Testis (tissue), 5 donors: ENCODE measurements at places on chromosomes 7 and 10.

- H3K27me3 ChIP-seq: no peaks in the 10 kb centered on the region
- no peak overlapping the region for H3K4me3 ChIP-seq
- DNase-seq: no peak
- no peaks in the 10 kb centered on the region for H3K36me3 ChIP-seq
- no peak overlapping the region for H3K27ac ChIP-seq
Observed at GRCh38 chr7:1654111-1654510, 16.0 kb upstream of the ELFN1 start.

- no peak overlapping the region for H3K27ac ChIP-seq
- H3K4me3 ChIP-seq: no peak overlapping the region
- H3K36me3 ChIP-seq: no peaks in the 10 kb centered on the region
- H3K4me1 ChIP-seq: no peaks in the 10 kb centered on the region
- H3K27me3 ChIP-seq: no peaks in the 10 kb centered on the region
- peak; percentile 83 for DNase-seq
Observed at GRCh38 chr7:121994625-121995410, 121.9 kb downstream of the PTPRZ1 start.

DNA sequence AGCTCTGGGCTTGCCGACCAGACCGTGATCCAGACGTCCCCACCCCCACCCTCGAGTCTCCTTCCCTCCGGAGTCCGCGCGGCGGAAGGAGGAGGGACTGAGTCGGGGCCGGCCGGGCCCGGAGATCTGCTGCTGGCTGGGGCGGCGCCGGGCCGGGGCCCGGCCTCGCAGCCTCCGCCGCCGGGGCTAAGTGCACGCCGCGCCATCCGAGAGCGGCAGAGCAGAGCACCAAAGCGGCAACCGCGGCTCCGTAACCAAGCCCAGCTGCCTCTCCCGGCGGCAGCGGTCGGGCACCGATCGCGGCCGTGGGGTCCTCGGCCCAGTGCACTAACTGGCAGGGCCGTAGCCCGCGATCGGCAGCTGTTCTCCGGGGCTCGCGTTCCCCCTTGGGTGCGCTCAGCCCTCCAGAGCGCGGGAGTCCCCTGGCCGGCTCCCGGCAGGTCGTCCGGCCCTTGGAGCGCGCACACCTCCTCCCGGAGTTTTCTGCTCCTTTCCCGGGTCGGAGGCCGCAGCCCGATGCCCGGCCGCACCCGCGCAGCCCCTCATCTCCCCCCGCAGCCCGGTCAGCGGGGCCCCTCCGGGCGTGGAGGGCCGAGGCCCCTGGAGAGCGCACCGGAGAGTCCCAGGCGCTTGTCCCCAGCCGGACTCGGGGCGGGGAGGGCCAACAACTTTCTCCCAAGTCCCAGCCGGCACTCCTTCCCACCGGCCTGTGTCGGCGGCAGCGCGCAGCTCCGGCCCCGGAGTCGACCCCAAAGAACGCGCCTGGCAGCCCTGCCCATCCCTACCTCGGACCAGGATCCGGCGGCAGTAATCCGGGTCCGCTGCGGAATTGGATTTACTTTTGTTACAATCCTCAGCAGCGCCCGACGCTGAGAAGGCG is 799 bp downstream of the VAX1 start:
- no peaks in the 10 kb centered on the region for H3K27me3 ChIP-seq
- no peaks in the 10 kb centered on the region for H3K4me1 ChIP-seq
- H3K27ac ChIP-seq: no peak overlapping the region
- no peak for DNase-seq
- H3K36me3 ChIP-seq: no peaks in the 10 kb centered on the region
- H3K4me3 ChIP-seq: peak overlapping the region; percentile 34

GRCh38 chr7:80997841-80998240 is 79.0 kb upstream of the SEMA3C start:
- no peaks in the 10 kb centered on the region for H3K27me3 ChIP-seq
- no peaks in the 10 kb centered on the region for H3K36me3 ChIP-seq
- H3K27ac ChIP-seq: no peak overlapping the region
- no peak overlapping the region for H3K4me3 ChIP-seq

- no peak overlapping the region for H3K4me3 ChIP-seq
- H3K27me3 ChIP-seq: no peaks in the 10 kb centered on the region
- H3K27ac ChIP-seq: no peak overlapping the region
- DNase-seq: no peak
Observed at GRCh38 chr7:29401769-29402168, 161.9 kb upstream of the PRR15 start.

DNA sequence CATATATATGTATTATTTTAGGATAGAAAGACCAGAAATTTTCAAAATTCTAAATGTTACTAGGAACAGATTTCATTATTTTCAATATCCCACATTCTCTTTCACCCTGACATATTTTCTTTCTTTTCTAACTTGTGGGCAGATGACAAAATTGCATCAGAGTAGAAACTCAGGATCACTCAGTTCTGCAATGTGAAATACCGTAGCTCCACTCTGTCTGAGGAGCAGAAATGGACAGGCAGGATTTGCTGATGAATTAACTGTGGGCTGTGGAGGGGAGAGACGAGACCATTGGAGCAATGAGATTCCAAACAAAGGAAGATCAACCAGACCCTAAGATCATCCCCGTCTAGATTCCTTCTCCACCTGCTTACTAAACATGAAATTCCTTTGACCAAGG is 37.0 kb upstream of the SVOPL start:
- no peaks in the 10 kb centered on the region for H3K36me3 ChIP-seq
- H3K4me3 ChIP-seq: no peak overlapping the region
- no peak overlapping the region for H3K27ac ChIP-seq
- H3K4me1 ChIP-seq: no peaks in the 10 kb centered on the region
- H3K27me3 ChIP-seq: no peaks in the 10 kb centered on the region
- no peak for DNase-seq

DNA sequence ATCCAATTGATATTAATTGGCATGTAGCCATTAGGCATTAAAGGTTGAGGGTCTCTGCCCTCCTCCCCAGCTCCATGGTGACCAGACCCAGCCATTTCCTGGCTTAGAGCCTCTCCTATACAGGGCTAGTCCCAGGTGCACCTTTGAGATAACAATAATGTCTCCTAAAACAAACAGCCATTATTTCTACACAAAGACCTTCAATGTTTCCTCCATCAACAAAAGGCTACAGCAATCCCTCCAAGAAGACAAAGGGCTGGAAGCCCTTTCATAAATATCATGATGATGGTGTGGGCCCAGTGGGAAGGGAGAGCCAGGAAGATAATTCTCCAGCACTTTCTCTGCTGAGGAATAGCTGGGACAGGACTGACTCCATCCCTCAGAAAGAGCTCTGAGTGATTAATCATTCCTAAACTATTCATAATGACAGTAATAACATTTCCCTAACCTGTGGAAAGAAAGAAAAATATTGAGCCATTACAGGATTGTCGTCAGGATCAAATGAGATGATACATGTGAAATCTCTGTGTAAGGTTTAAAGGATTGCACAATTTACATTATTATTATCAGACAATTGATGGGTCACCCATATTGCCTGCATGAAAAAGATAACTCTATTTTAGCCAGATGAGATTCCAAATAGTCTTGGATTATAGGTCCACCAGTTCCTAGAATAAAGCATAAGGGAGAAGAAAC is 10.2 kb downstream of the PKD2L1 start:
- H3K36me3 ChIP-seq: no peaks in the 10 kb centered on the region
- no peaks in the 10 kb centered on the region for H3K27me3 ChIP-seq
- no peak overlapping the region for H3K4me3 ChIP-seq
- DNase-seq: no peak

- H3K4me3 ChIP-seq: no peak overlapping the region
- H3K36me3 ChIP-seq: no peaks in the 10 kb centered on the region
- DNase-seq: no peak
- H3K27me3 ChIP-seq: no peaks in the 10 kb centered on the region
Observed at GRCh38 chr7:106568680-106569499, 92.1 kb downstream of the CCDC71L start.

- H3K36me3 ChIP-seq: no peaks in the 10 kb centered on the region
- DNase-seq: no peak
- no peak overlapping the region for H3K4me3 ChIP-seq
- H3K4me1 ChIP-seq: no peaks in the 10 kb centered on the region
Observed at GRCh38 chr10:33950206-33950605, 615.7 kb upstream of the NRP1 start.

DNA sequence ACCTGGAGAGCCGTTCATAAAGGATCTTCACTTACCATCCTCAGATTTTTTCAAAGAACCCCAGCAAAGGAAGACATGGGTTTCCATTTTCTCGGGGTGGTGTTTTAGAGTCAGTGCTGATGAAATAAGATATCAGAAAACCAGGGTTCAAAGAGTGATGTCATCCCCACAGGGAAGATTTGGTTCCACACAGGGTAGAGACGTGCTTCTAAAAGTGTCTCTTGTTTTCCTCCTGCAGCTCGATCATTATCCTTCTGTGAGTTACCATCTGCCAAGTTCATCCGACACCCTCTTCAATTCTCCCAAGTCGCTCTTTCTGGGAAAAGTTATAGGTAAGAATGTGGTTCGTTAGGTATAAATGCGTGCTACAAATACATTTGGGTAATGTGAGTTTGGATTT is 323.8 kb upstream of the C7orf33 start:
- peaks cover 7% of the 10 kb centered on the region for H3K4me1 ChIP-seq
- DNase-seq: no peak
- no peaks in the 10 kb centered on the region for H3K36me3 ChIP-seq
- no peak overlapping the region for H3K4me3 ChIP-seq

DNA sequence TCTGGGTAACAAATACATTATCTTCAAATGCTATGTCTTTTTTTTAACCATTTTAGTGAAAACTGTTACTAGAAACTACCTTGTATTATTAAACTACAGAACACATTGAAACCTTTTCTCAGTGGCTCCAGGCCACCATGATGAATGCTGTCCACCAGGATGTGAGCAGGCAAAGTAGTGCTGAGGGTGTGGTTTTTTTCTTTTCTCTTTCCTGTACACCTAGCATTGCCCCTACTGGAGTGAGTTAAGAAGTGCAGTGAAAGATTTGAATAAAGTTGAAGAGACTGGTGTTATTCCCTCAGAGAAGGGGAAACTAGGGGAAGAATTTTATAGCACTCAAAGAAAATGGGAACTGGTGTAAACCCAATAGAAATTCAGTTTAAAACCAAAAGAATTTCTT is 120.0 kb upstream of the SAMD8 start:
- no peak overlapping the region for H3K27ac ChIP-seq
- no peaks in the 10 kb centered on the region for H3K36me3 ChIP-seq
- H3K27me3 ChIP-seq: no peaks in the 10 kb centered on the region
- H3K4me1 ChIP-seq: peaks cover 24% of the 10 kb centered on the region
- no peak overlapping the region for H3K4me3 ChIP-seq

DNA sequence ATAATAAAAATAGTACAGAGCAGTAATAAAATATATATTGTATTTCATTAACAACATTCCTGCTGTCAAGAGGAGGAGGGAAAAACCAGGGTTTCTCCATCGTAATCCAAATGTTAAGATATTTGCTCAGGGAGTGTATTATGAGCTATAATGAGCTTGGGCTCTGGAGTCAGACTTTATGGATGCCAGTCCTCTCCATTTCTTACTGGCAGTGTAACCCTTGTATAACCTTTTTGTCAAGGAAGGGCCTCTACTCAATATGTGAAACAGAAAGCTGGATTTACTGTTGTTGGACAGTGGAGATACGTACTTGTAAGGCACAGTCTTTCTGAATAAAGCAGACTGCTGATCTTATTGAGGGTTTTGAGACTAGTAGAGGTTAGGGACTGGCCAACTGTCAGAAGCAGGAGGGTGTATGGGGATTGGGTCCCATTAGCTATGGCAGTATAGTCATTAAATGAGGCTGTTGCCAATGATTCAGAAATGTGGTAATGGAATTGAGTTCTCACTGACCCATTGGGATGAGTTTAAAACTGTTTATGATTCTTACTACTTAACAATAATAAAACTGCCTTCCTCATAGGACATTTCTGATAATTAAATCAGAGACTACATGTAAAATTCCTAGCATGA is 56.5 kb downstream of the ZNF277 start:
- no peaks in the 10 kb centered on the region for H3K36me3 ChIP-seq
- no peaks in the 10 kb centered on the region for H3K4me1 ChIP-seq
- H3K27me3 ChIP-seq: no peaks in the 10 kb centered on the region
- no peak for DNase-seq

DNA sequence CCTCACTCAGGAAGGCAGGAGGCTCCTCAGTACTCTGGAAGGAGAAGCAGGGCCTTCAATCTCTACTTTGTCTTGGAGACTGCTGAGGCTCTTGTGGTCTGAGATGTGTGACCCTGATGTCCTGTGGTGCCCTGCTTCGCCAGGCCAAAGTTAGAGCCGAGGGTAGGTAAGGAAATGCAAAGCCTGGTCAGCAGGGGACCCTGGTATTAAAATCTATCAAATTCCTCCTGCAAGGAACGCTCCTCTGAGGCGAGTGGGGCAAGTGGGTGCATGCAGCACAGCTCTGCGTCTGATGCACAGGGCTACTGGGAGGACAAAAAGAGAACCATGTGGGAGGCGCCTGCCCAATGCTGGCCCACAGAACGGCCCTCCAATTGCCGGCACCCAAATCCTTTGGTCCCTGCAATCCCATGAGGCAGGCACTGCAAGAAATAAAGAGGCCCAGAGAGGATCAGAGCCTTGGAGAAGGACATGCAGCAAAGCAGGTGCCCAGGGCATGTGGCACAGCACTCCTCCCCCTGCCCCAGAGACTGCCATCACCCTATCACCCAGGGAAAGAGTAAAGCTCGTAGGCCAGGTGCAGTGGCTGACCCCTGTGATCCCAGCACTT is 23.1 kb upstream of the ZMIZ1 start:
- no peak for DNase-seq
- no peaks in the 10 kb centered on the region for H3K27me3 ChIP-seq
- no peaks in the 10 kb centered on the region for H3K36me3 ChIP-seq
- no peak overlapping the region for H3K27ac ChIP-seq
- H3K4me3 ChIP-seq: no peak overlapping the region

DNA sequence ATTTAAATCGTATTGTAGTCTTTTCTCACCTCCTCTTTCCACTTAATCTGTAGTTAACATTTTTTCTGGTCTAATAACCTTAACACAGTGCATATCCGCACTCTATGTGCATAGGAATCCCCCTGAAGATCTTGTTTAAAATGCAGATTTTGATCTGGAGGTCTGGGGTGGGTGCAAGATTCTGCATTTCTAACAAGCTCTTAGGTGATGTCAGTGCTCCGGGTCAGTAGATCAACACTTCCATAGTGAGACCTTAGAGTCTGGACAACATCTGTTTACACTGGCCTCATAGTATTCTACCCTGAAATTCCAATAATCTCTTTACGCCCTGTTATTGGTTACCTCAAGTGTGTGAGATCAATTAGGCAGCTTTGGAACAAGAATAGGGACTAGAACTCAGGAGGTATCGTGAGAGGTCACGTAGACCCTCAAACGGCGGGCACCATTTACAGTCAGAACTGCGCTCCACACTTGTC is 434 bp upstream of the PLEKHA8 start:
- peak overlapping the region; percentile 86 for H3K27ac ChIP-seq
- peaks cover 22% of the 10 kb centered on the region for H3K4me1 ChIP-seq
- peak overlapping the region; percentile 92 for H3K4me3 ChIP-seq
- H3K36me3 ChIP-seq: no peaks in the 10 kb centered on the region
- no peak for DNase-seq
- H3K27me3 ChIP-seq: no peaks in the 10 kb centered on the region
